ENCODE measurements at places on chromosomes 4 and X.
A peak's percentile ranks its signal among the peaks of the same experiment; 100 is the strongest.

- DNase-seq, result no peak
Observed at GRCh38 chr4:78863254-78863869, 75.9 kb downstream of the PAQR3 start.

GRCh38 chrX:94455782-94456181 lies 781.8 kb downstream of the FAM133A start:
- DNase-seq, result no peak

DNA sequence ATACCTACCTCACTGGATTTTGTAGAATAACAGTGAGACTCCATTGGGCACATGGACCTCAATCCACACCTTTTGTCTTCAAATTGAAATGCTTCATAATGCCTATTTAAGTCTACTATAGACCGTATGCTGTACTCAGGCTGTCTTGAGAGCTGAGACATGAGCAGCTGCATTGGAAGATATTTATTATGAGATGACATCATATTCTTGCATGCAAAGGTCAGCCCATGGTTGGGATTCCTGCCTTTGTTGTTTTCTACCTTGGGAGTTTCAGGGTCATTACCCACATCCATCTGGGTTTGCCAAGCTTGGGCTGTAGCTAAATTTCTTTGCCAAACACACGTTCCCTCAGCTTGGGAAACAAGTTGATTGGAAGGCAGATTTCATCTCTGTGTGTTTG lies 33.2 kb upstream of the MAMLD1 start:
- DNase-seq, result no peak

- DNase-seq, result no peak
Observed at GRCh38 chrX:34586346-34586911, 70.7 kb downstream of the TMEM47 start.

DNA sequence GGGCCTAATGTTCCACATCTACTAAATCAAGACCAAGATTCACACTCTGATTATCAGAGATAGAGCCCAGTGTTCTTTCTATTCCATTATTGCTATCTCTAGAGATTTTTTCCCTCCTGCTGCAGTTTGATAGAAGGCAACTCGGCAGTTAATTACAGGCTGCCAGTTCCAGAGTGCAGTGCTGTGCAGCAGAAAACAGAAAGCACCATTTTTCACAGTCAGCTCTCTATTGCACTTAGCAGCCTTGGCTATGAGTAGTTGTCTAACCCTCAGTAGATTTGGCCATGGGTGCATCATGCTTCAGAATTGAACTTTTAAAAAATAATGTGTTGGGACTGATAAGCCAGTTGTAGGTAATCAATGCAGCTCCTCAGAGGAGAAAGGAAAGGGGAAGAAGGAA lies 295.3 kb downstream of the MID1IP1 start:
- no peak for DNase-seq

DNA sequence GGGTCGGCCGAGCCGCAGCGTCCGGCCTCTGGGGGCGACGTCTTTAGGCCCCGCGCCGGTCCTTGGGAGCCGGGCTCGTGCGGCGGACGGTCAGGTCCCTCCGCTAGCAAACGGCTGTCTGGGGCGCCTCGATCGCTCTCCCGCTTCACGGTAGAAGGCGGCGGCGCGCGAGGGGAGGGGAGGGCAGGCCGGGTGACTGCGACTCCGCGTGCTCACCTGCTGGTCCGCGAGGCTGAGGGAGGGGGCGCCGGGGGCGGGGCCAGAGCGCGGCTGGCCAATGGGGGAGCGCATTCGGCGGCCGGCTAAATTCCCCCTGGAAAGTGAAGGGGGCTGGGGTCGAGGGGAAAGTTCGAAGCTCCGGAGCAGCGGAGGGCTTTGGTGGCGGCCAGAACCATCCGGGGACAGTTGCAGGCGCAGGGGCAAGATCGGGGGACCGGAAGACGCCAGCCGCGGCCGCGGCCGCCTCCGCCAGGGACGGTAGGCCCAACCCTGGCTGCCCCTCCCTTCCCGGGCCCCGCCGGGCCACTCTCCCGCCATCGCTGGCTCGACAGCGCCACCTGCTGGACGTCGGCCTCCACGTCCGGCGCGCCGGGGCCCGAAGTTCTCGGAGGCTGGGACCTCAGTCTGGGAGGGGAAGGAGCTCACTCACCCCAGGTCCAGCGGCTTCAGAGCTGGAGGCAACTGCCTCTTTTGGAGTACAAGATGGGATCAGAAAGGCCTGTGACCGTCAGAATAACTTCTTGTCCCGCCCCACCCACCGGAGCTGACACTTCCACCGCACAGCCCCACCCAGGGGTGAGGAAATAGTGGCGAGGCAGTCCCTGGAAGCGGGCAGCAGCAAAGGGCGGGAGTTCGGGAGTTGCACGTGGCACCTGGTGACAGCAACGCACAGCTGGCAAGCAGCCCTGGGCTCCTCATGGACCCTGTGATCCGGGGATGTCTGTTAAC lies 49.9 kb downstream of the ELF4 start:
- DNase-seq, result peak; percentile 93

- peak; percentile 9 for DNase-seq
Observed at GRCh38 chr4:1244081-1244977, 4.6 kb downstream of the CTBP1 start.
